ENCODE measurements at places on chromosomes 2 and 18.

- DNase-seq = no peak
These were observed 39.1 kb downstream of the MRPS5 start for GRCh38 chr2:95082477-95082876.

GRCh38 chr18:21602299-21602587 is 1.7 kb upstream of the ESCO1 start:
- DNase-seq = no peak

GRCh38 chr2:85799215-85799956 is 45.6 kb downstream of the ATOH8 start:
- no peak for DNase-seq

GRCh38 chr2:31109633-31110192 is 28.5 kb downstream of the GALNT14 start:
- DNase-seq = no peak

- no peak for DNase-seq
These were observed 15.1 kb downstream of the CYS1 start for GRCh38 chr2:10064932-10065772.

GRCh38 chr2:61220768-61221167 is 58.8 kb downstream of the C2orf74 start:
- DNase-seq = no peak

DNA sequence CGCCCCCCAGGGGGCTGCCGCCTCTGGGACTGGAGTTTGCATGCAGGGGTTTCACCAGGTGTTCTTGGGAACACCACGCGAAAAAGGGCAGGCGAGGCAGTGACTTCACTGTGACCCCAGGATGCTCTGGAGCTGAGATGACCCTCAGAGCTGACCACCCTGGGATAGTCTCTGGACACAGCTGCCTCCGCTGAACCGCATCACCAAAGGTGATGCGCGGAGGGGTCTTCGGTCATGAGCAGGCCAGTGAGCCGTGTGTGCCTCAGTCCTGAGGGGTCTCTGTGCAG is 17.5 kb downstream of the GPR35 start:
- DNase-seq = no peak

- DNase-seq = no peak
These were observed 22.6 kb downstream of the FER1L5 start for GRCh38 chr2:96665083-96665569.

DNA sequence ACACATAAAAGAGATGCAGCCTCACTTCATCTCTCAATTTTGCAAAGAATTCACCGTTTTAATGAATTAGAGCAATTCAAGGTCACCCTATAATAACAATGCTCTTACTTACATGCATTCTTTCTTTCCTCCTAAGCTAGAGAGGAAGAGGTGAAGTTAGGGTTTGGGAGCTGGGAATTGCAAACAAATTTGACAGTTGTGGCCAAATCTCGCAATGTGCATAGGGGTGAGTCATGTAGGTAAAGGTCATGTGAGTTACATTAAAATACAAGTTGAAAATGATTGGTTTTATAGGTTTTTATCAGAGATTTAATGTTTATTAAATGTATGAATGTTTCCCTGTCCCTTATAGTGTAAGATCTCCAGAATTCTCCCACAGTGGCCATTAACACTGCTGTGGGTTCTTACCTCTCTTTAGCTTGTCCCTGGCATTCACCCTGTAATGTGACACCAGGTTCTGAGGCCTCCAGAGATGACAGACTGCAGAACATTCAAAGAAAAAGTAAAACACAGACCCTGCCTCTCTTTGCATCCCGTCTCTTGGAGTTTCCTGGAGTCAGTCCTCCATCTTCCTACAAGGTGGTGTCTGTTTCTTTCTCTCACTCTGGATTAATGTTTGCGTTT is 53.7 kb upstream of the LGALSL start:
- DNase-seq = no peak

- DNase-seq = no peak
These were observed 2.9 kb downstream of the RND3 start for GRCh38 chr2:150484461-150485021.

GRCh38 chr2:133004623-133005022 is 334.6 kb upstream of the LYPD1 start:
- DNase-seq = no peak

GRCh38 chr2:164681009-164681408 is 59.7 kb upstream of the GRB14 start:
- DNase-seq = no peak

- no peak for DNase-seq
These were observed 155.9 kb downstream of the DIS3L2 start for GRCh38 chr2:232117413-232117812.

- DNase-seq = no peak
These were observed 39.8 kb downstream of the GREB1 start for GRCh38 chr2:11573418-11574175.

GRCh38 chr2:216698895-216699294 is 3.5 kb upstream of the IGFBP5 start:
- DNase-seq = peak; percentile 69

DNA sequence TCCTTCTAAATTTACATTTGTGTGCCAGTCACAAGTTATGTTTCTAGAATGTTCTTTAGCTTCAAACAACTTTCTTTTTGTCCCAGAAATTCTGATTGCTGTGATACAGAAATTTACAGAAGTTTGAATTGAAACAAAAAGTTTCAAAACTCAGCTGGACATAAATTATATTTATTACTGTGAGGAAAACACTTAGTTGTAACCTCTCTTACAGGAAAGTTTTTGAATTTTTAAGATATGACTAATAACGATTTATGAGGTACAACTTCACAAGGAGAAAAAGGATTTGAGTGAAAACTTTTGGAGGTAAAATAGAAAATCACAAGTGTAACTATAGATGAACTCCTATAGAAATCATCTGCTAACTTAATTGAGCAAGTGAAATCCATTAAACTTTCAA is 205.3 kb downstream of the TMEM247 start:
- no peak for DNase-seq

DNA sequence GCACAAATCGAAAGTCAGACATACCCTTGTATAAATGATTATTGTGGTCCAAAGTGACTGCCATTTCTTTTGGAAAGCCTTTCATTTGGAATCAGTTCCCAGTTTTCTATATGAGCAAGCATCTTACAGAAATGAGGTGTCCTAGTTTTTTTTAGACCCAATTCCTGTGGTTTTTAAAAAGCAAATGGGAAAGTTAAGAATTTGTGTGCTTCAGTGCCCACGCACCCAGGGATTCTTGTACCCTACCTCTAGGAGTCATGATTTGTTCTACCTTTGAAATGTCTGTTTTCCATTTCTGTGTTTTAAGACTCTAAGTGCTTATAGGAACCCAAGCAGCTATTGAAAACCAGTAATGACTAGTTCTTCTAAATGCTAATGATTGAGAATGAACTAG is 218.1 kb downstream of the CAMKMT start:
- DNase-seq = no peak

- DNase-seq = no peak
These were observed 753 bp upstream of the HOXD3 start for GRCh38 chr2:176156301-176156806.

- no peak for DNase-seq
These were observed 503 bp downstream of the ANXA4 start for GRCh38 chr2:69742322-69742952.

GRCh38 chr2:152097801-152098495 is 896 bp downstream of the CACNB4 start:
- DNase-seq = peak; percentile 78

GRCh38 chr2:146873646-146874259 is 971.1 kb upstream of the ACVR2A start:
- DNase-seq = no peak

- DNase-seq = no peak
These were observed 89.6 kb upstream of the PKDCC start for GRCh38 chr2:41958251-41958650.

- no peak for DNase-seq
These were observed 71.8 kb downstream of the ID2 start for GRCh38 chr2:8753609-8754008.

DNA sequence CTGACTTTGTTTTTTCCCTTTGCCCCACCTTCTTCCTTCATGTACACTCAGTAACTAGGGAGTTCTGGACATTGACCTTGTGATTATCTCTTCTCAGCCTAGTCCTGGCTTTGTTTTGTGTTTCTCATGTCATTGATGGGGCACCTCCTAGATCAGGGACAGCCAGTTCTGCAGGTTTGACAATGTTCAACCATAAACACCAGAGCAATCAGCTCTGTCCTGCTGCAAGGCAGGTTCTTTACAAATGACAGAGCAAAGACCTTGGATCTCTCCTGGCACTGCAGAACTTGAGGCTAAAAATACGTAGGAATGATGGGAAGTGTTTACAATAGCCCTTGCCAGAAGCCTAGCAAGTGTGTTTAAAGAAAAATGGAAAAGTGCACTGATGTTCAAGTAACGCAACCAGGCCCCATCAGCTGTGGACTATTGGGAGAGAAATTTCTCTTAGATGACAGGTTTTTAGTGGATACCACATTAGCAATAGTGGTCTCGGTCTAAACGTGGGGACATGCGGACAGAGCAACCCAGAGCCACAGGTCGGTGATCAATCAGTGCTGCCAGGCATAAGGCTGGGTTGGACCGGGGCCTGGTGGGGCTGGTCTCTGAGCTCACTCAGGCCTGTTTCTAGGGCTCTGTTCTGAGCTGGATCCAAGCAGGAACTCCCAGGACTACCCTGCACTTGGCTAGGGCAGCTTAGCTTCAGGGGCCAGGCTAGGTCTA is 76.8 kb downstream of the SOWAHC start:
- no peak for DNase-seq

- DNase-seq = no peak
These were observed 70.4 kb upstream of the MGAT4A start for GRCh38 chr2:98801286-98801685.

- DNase-seq = no peak
These were observed 5.1 kb downstream of the SULT1C3 start for GRCh38 chr2:108244667-108245414.

- DNase-seq = no peak
These were observed 54.9 kb downstream of the NUP35 start for GRCh38 chr2:183179156-183179555.

DNA sequence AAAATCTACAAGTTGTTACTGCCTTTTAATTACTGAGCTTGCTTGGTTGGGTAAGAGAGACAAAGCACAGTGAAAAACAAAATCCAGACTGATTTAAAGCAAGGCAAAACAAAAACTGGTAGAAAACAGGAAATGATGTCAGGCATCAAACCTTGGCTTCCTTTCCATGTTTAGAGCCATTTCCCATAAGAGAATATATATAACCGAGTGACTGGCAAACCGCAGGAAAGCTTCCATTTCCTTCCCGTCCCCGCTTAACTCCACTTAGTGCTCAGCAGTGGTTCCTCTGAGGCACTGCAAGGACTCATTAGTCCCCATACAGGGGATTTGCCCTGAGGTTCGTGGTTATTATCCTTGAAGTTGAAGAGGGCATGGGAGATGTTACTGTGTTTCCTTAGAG is 446.3 kb downstream of the LPIN1 start:
- DNase-seq = no peak

DNA sequence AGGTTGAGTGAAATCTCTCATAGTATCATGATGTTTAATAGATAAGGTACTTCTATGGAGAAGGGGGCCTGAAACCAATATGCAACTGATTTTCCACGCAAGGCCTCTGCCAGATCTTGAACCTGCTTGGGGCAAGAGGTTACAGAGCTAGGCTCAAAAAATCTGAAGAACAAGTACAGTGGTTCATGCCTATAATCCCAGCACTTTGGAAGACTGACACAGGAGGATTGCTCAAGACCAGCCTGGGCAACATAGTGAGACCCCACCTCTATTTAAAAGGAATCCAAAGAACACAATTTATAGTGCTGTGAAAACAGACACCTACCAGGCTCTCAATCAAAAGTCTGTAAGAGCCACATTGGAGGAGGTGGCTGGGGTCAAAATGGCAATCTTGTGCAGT is 28.6 kb downstream of the HADHA start:
- no peak for DNase-seq

DNA sequence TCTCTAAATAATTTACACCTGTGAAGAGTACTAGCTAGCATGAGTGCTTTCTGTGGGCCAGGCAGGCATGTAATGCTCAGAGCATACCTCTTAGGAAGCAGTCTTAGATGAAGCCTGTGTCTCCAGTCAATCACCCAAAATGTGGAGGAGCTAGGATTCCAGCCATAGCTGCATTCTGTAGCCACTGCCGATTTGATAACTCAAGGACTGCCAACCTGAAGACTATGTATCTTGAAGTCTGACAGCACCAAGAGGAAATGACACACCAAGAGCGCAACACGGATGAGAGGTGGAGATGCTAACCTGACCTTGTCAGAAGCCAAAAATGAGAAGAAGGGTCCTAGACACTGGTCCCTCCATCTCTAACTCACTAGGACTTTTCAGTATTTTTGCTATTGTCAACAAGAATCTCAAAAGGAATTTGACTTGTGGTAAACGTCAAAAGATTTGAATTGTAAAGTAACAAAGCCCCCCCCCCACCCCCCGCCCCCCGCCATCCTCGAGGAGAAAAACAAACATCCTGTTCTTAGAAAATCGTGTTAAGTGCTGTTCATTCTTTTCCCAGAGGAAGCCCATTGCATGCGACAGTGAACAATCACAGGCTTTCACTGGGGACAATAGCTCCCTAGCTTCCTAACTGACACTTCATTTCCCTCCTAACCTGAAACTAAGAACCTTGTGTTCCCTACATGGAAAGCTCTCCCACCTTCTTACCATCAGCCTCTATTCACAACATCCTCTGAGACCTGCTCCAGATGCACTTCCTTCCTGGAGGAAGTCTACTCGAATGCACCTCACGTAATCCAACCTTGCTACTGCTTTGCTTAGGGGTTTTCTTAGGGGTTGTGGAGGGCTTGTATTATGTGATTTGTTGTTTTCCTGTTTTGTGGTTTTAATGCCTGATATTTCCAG is 14.7 kb downstream of the CDC42EP3 start:
- DNase-seq = peak; percentile 44

DNA sequence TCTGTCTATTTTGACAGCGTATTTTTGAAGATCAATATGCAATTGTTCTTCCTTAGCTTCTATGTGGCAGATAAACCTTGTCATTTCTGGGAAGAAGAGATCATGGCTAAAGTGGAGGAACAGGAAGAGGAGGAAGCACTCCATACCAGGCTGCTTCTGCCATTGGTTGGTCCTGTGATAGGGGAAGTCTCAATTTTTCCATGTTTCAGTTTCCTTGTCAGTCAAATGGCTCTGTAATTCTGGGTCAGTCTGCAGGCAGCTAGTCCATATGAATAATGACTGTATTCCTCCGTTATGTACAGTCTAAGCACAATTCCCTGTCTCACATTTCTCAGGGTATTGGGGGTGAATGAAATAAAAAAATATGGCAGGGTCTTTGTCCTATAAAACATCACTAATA is 277.6 kb upstream of the CXCR4 start:
- DNase-seq = no peak

- peak; percentile 94 for DNase-seq
These were observed 48.5 kb downstream of the KCNIP3 start for GRCh38 chr2:95345563-95346230.
